ENCODE measurements at places on chromosomes 4 and X.

- DNase-seq, result no peak
These were observed 289.5 kb upstream of the PPARGC1A start for GRCh38 chr4:24179201-24179840.

- no peak for DNase-seq
These were observed 34.5 kb downstream of the ABCE1 start for GRCh38 chr4:145132511-145133098.

DNA sequence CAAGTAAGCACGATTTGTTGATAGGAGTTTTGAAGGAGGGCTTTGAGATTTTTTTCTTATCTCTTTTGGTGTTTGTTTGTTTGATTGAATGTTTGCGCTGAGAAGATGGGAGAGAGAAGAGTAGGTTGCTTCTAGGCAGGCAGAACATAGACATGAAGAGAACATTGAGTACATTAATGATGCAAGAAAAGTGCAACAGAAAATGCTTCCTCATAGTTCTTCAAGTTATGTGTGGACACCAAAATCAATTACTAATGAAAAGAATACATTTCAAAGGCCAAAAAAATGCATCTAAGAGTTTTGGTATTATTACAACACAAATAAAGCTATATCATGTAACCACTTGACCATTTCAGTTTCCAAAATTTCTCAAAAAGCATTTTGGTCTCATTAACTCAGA, 191.0 kb upstream of the PPARGC1A start:
- no peak for DNase-seq

DNA sequence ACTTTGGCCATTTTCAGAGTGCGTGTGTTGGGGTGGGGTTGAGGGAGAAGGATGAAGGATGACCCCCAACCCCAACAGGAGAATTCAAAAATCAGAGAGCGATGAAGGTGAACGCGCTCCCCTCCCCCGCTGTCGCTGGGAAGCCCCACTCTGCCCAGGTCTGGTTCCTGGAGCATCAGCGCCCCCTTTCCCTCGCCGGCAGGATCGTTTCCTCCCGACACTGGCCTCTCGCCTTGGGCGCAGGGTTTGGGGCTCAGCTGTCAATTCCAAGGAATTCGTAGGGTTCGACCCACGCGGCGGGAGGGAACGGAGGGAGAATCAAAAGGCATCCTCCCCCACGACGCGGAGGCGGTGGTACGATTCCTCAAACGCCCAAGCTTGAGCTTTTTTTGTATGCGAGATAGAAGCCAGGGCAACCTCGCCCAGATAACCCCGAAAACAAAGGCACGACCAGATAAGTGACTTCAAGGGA, 1.0 kb upstream of the PDGFRA start:
- DNase-seq, result no peak
